ENCODE measurements at places on chromosomes 1 and 21. TPM values are rescaled to one million over a fixed set of nuclear protein-coding genes. Genes with fewer than 3 reads are reported as not detected.

GRCh38 chr1:70892930-70893329 lies 154.7 kb downstream of the PTGER3 start:
- no peak overlapping the region for H3K27ac ChIP-seq
- no peak for DNase-seq
- H3K36me3 ChIP-seq: no peaks in the 10 kb centered on the region
- no peaks in the 10 kb centered on the region for H3K27me3 ChIP-seq
- no peak overlapping the region for H3K4me3 ChIP-seq

DNA sequence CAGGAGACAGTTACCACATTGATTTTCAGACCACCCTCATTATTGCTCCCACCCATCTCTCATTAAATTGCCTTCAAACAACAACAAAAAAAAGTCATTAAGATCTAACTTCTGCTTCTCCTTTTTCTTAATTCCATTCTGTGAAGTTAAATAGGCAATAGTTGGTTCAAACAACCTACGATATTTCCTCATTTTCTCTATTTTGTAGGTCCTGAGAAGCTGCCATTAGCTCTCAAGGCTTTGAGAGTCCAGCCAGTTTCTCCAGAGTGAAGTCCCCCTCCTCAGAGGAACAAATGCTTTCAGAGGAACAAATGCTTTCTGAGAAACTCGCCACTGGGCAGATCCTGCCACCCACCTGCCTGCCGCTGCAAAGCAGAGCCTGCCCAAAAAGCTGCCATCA lies 125.6 kb downstream of the ETS2 start:
- no peaks in the 10 kb centered on the region for H3K27me3 ChIP-seq
- no peak overlapping the region for H3K4me3 ChIP-seq
- no peaks in the 10 kb centered on the region for H3K36me3 ChIP-seq
- DNase-seq: no peak
- H3K4me1 ChIP-seq: 0 out of 2 replicates have a peak, but pooled peaks cover 3% of the 10 kb centered on the region

- no peaks in the 10 kb centered on the region for H3K4me1 ChIP-seq
- DNase-seq: no peak
- no peaks in the 10 kb centered on the region for H3K36me3 ChIP-seq
- no peak overlapping the region for H3K4me3 ChIP-seq
Measured at GRCh38 chr1:100649146-100649545, 70.4 kb upstream of the VCAM1 start.

DNA sequence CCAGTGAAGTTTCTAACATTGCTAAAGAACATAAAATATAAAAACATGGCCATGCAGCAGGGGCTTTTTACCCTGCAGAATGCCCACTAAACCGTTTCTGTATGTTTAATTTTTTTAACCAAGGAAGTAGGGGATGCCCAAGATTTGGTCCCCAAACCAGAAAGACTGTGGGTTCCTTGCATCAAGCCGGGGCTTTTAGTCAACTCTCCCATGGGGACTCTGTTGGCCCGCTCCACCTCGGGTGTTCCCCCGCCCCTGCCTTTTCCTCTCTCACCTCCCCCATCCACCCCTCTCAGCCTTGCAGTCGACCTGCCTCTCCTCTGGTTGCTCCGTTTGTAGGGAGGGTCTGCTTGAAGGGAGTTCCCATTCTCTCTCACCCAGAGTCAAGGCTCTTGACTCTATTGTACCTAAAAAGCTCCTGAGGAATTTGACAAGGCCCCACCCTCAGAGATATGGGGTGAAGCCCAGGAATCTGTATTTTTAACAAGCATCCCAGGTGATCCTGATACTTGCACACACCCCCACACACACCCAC lies 117.5 kb downstream of the TOMM20 start:
- no peaks in the 10 kb centered on the region for H3K4me1 ChIP-seq
- H3K27me3 ChIP-seq: no peaks in the 10 kb centered on the region
- no peak for DNase-seq
- H3K27ac ChIP-seq: no peak overlapping the region
- no peak overlapping the region for H3K4me3 ChIP-seq

DNA sequence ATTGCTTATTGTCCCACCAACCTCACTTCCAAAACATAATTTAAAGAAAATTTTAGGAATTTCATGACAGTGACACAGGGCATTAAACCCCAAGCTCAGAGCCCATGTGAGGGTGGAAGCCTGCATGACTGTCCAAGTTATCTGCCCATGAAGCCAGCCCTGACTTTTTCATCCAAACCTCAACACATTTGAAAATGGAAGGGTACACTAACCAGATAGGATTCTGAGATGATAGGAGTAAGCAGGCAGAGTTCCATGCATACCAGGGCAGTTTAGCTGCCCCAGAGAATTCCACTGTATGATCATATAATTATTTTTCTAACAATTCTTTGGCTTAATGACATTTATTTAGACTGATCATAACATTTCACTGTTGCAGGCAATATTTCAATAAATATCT lies 986.0 kb downstream of the TTLL7 start:
- no peaks in the 10 kb centered on the region for H3K27me3 ChIP-seq
- H3K36me3 ChIP-seq: no peaks in the 10 kb centered on the region
- no peak for DNase-seq
- no peak overlapping the region for H3K27ac ChIP-seq
- no peak overlapping the region for H3K4me3 ChIP-seq

GRCh38 chr1:150065184-150065871 lies 2.2 kb upstream of the VPS45 start:
- no peaks in the 10 kb centered on the region for H3K36me3 ChIP-seq
- no peak overlapping the region for H3K27ac ChIP-seq
- peaks cover 9% of the 10 kb centered on the region for H3K4me1 ChIP-seq
- no peak for DNase-seq
- no peaks in the 10 kb centered on the region for H3K27me3 ChIP-seq

DNA sequence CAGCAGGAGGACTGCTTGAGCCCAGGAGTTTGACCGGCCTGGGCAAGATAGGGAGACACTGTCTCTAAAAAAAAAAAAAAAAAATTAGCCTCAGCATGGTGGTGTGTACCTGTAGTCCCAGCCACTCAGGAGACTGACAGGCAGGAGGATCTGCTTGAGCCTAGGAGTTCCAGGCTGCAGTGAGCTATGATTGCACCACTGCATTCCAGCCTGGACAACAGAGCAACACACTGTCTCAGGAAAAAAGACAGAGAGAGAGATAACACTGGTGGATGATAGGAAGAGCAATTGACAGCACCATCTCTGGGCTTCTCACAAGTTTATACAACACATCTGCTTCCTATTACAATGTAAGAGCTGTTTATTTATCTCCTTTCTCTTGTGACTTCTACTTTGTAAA lies 2.4 kb upstream of the RNU11 start:
- H3K27ac ChIP-seq: no peak overlapping the region
- DNase-seq: peak; percentile 44
- peaks cover 9% of the 10 kb centered on the region for H3K4me1 ChIP-seq
- no peaks in the 10 kb centered on the region for H3K36me3 ChIP-seq
- H3K4me3 ChIP-seq: no peak overlapping the region
- no peaks in the 10 kb centered on the region for H3K27me3 ChIP-seq

- H3K27ac ChIP-seq: no peak overlapping the region
- no peaks in the 10 kb centered on the region for H3K4me1 ChIP-seq
- H3K4me3 ChIP-seq: no peak overlapping the region
- H3K27me3 ChIP-seq: no peaks in the 10 kb centered on the region
- no peaks in the 10 kb centered on the region for H3K36me3 ChIP-seq
- DNase-seq: no peak
Measured at GRCh38 chr1:186518822-186519381, 58.0 kb upstream of the PDC start.

CFHR1 gene
- not detected for total RNA-seq
